Activated CD4-positive, alpha-beta T cell treated with anti-CD3 and anti-CD28 coated beads for 36 hours (primary cell): ENCODE measurements at places on chromosomes 3 and 15. TPM values are rescaled to one million over a fixed set of nuclear protein-coding genes. Genes with fewer than 3 reads are reported as not detected.
A peak's percentile ranks its signal among the peaks of the same experiment; 100 is the strongest.

DNA sequence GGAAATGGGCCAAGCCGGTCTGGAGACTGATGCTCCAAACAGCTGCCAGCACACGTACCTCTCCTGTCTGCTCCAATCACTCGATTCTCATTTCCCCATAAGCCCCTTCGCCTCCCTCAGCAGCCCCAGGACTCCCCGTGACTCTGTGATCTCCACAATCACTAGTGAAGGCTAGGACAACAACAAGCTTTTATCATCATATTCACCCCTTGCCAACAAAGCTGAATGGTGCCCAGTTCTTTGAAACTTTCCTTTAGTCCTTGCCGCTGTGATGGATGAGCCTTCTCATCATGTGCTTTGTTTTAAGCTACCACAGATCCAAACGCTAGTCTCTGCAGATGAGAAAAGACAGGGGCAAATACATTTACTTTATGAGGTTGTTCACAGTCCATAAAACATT is 242.0 kb downstream of the SV2B start:
- H3K4me1 ChIP-seq: peaks cover 6% of the 10 kb centered on the region
- H3K4me3 ChIP-seq: no peak overlapping the region
- peaks cover 5% of the 10 kb centered on the region for H3K27me3 ChIP-seq
- no peak overlapping the region for H3K27ac ChIP-seq
- DNase-seq: no peak

DNA sequence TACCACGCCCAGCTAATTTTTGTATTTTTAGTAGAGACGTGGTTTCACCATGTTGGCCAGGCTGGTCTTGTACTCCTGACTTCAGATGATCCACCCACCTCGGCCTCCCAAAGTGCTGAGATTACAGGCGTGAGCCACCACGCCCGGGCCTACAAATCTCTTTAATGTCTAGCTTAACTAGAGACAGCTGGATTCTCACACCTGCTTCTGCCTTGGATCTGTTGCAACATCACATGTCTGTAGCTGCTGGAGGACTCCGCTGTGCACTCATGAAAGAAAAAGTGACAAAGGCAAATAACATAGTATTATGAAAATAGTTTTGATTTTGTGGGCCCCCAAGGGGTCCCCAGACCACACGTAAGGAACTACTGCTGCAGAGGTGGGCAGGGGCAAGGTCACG is 85.9 kb downstream of the NCEH1 start:
- H3K27ac ChIP-seq: no peak overlapping the region
- no peaks in the 10 kb centered on the region for H3K36me3 ChIP-seq
- no peak overlapping the region for H3K4me3 ChIP-seq
- H3K4me1 ChIP-seq: peaks cover 10% of the 10 kb centered on the region

Gene OIP5
- 11.5 TPM for total RNA-seq

DNA sequence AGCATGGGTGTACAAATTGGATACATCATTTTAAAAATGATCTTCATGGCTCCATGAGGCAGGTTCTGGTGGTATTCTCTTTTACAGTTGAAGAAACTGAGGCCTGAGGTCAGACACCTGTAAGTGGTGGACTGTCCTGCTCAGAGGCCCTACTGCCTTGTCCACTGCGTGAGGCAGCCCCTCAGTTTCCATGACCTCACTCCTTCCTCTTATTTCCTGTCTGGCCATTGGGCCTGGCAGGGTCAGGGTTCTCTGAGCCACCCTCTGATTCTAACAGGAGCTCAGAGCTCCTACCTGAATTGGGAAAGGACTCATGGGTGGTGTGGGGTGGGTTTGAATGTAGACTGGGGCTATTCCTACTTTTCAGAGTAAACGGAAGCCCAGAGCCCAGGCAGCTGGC is 17.5 kb downstream of the PLEKHO2 start:
- no peak for DNase-seq
- peaks cover 19% of the 10 kb centered on the region for H3K36me3 ChIP-seq
- no peak overlapping the region for H3K4me3 ChIP-seq
- H3K27me3 ChIP-seq: no peaks in the 10 kb centered on the region
- H3K4me1 ChIP-seq: peaks cover 33% of the 10 kb centered on the region

Gene LRRK1
- 0.35 TPM for total RNA-seq

Gene ARL6IP5
- 60.4 TPM for total RNA-seq

DNA sequence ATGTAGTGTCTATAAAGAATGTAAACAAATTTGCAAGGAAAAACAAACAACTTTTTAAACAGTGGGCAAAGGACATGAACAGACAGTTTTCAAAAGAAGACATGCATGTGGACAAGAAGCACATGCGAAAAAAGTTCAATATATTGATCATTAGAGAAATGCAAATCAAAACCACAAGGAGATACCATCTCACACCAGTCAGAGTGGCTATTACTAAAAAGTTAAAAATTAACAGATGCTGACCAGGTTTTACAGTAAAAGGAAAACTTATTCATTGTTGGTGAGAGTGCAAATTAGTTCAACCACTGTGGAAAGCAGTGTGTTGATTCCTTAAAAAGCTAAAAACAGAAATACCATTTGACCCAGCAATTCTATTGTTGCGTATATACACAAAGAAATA is 47.1 kb upstream of the LSAMP start:
- H3K27me3 ChIP-seq: no peaks in the 10 kb centered on the region
- H3K4me1 ChIP-seq: no peaks in the 10 kb centered on the region
- H3K36me3 ChIP-seq: no peaks in the 10 kb centered on the region
- no peak for DNase-seq

Gene PLA2G4E
- not detected for total RNA-seq

Gene ACAP2
- 51.9 TPM for total RNA-seq

GRCh38 chr3:18236726-18237125 is 188.4 kb downstream of the SATB1 start:
- H3K27me3 ChIP-seq: peaks cover 17% of the 10 kb centered on the region
- DNase-seq: no peak
- H3K4me1 ChIP-seq: peaks cover 10% of the 10 kb centered on the region
- H3K4me3 ChIP-seq: no peak overlapping the region
- H3K27ac ChIP-seq: no peak overlapping the region

GRCh38 chr3:193890016-193890897 is 245.7 kb upstream of the HES1 start:
- no peaks in the 10 kb centered on the region for H3K36me3 ChIP-seq
- H3K4me1 ChIP-seq: no peaks in the 10 kb centered on the region
- no peak overlapping the region for H3K27ac ChIP-seq

- no peak overlapping the region for H3K4me3 ChIP-seq
- peak; percentile 6 for DNase-seq
- peaks cover 60% of the 10 kb centered on the region for H3K27me3 ChIP-seq
- H3K36me3 ChIP-seq: no peaks in the 10 kb centered on the region
- H3K27ac ChIP-seq: no peak overlapping the region
Observed at GRCh38 chr3:61563313-61564271, 2.2 kb downstream of the PTPRG start.

Gene MINAR1
- 0.51 TPM for total RNA-seq

GRCh38 chr15:86135041-86135440 is 55.4 kb downstream of the AGBL1 start:
- no peak for DNase-seq
- H3K4me1 ChIP-seq: no peaks in the 10 kb centered on the region
- H3K4me3 ChIP-seq: no peak overlapping the region
- no peaks in the 10 kb centered on the region for H3K36me3 ChIP-seq
- no peaks in the 10 kb centered on the region for H3K27me3 ChIP-seq

Gene SLC9C1
- not detected for total RNA-seq

- H3K27me3 ChIP-seq: no peaks in the 10 kb centered on the region
- no peaks in the 10 kb centered on the region for H3K36me3 ChIP-seq
- no peak overlapping the region for H3K4me3 ChIP-seq
- DNase-seq: peak; percentile 14
- no peak overlapping the region for H3K27ac ChIP-seq
Observed at GRCh38 chr3:100600181-100601042, 9.0 kb upstream of the ADGRG7 start.

GRCh38 chr3:173583496-173583895 is 186.0 kb downstream of the NLGN1 start:
- H3K4me1 ChIP-seq: peaks cover 11% of the 10 kb centered on the region
- no peak overlapping the region for H3K4me3 ChIP-seq
- H3K36me3 ChIP-seq: no peaks in the 10 kb centered on the region
- DNase-seq: no peak
- peaks cover 18% of the 10 kb centered on the region for H3K27me3 ChIP-seq

Gene RHOV
- 0.41 TPM for total RNA-seq

Gene TPRG1
- 11.6 TPM for total RNA-seq

GRCh38 chr3:58032186-58032585 is 24.0 kb downstream of the FLNB start:
- peaks cover 54% of the 10 kb centered on the region for H3K4me1 ChIP-seq
- H3K27ac ChIP-seq: no peak overlapping the region
- H3K36me3 ChIP-seq: peaks cover 3% of the 10 kb centered on the region
- no peaks in the 10 kb centered on the region for H3K27me3 ChIP-seq

DNA sequence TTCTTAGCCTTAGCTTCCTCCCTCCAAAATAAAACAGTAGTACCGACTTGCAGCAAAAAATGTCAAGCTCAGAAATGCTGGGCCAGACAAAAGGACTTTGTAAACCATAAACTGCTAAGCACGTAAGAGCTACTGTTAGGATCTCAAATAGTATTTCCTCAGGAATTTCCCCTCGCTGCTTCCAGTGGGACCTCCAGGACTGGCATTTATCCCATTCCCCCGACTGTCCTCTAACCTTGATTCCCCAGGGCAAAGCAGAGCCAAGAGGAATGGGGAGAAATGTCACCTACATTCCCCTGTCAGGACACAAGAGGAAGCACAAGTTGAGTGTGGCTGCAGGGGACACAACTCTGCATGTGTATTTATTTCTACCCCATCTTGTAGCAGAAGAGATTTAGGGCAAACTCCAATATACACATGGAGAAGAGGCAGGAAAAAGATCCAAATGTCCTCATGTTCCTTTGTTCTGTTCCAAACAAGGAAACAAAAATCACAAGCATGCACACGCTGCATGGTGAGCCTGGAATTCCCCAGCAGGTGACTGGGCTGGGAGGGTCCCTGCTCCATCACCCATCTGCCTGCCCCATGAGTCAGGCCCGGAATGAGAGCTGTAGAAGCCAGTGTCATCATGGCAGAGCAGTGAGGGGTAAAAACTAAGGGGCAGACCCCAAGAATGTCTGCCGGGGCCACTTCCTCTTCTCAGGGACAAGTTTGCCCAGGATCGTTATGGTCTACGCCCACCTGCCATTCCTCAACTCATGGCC is 4.2 kb downstream of the STOML1 start:
- H3K4me1 ChIP-seq: peaks cover 24% of the 10 kb centered on the region
- no peak for DNase-seq
- H3K27me3 ChIP-seq: no peaks in the 10 kb centered on the region
- peaks cover 8% of the 10 kb centered on the region for H3K36me3 ChIP-seq
- H3K4me3 ChIP-seq: no peak overlapping the region
- H3K27ac ChIP-seq: no peak overlapping the region

GRCh38 chr3:156323466-156323865 is 203.1 kb downstream of the KCNAB1 start:
- no peak for DNase-seq
- H3K36me3 ChIP-seq: no peaks in the 10 kb centered on the region
- H3K4me3 ChIP-seq: no peak overlapping the region
- H3K27me3 ChIP-seq: peaks cover 5% of the 10 kb centered on the region
- no peak overlapping the region for H3K27ac ChIP-seq

DNA sequence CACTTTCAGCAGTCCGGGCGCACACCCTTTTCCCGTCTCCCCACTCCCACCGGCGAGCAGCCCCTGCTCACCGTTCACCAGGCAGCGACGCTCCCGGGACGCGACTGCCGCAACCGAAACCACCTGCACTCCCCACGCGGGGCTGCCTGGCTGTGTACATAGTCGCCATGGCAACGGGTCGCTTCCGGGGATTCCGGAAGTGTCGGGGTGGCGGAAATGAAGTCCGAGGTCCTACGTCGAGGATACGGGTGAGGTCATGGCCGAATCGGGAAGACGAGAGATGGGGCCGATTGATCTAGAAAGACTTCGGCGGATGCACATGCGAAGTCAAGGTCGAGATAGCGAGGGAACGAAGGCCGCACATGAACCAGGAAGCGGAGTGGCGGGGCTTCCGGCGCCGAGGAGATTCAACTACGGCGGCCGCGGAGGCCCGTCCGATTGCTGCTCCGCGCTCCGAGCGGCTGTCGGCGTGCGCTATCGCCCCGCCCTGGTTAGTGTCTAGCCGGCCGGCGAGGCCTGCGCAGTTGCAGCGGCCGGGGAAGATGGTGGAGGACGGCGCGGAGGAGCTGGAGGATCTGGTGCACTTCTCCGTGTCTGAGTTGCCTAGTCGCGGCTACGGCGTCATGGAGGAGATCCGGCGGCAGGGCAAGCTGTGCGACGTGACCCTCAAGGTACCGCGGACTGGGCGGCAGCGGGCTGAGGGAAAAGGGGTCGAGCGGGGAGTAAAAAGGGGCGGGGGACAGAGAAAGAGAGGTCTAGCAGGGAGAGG is at the start of the genes KIF9 and KLHL18:
Gene KIF9 (minus strand): TSS at position 376 of the 769 bp plus-strand sequence. CDS start 5,425 bp downstream, outside the sequence.
Gene KLHL18 (plus strand): TSS at position 521 of the 769 bp plus-strand sequence. CDS start 22 bp downstream, at position 543.
- H3K4me3 ChIP-seq: peak within 1 kb of the TSS; percentile 95
- peak within 1 kb of the TSS; percentile 99 for H3K27ac ChIP-seq
- H3K4me1 ChIP-seq: peaks cover 31% of the 10 kb centered on the region
- DNase-seq: peak; percentile 97
- no peaks in the 10 kb centered on the region for H3K27me3 ChIP-seq

Gene AADACL2
- not detected for total RNA-seq
